NCI-H345 (cell line): ENCODE measurements at places on chromosomes 3 and 15.

DNA sequence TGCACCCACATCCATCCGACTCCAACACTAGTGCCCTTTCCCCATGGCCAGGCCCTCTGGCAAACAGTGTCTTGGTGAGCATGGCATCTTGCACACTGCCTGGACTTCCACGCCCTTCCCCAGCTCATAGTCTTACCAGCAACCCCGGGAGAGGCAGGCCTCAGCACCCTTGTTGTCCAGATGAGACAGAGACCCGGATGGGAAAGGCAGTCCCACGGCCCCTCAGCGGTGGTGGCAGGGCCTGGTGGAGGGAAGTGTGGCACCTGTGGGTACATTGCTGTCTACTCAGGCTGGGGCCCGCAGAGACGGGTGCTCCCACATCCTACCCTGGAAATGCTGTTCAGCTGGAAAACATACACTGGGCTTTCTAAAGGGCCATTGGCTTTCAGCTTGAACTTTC is 28.4 kb downstream of the HDAC11 start:
- no peak for DNase-seq

- no peak for DNase-seq
These were observed 973.9 kb downstream of the FHIT start for GRCh38 chr3:60277361-60277800.

DNA sequence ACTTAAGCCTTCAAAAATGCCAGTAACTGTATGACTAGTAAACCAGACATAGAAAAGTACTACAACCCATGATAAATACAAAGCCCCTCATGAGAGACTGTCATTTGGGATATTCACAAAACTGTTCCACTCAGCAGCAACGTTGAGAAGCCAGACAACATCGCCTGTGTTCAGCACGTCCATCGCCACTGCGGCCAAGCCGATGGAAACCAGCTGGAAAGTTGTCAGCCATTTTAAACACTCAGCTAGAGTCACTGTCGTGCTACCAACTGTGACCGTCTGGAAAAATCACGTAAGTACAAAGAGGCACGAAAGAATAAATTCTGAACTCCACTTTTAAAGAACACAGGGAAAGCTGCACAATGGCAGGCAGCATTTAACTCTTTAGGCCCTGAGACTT is 340.7 kb upstream of the WNT5A start:
- DNase-seq = no peak

GRCh38 chr15:67144609-67145311 is 79.4 kb downstream of the SMAD3 start:
- DNase-seq = no peak

- DNase-seq = no peak
These were observed 420.4 kb downstream of the ROBO2 start for GRCh38 chr3:77460326-77460725.

GRCh38 chr3:115518100-115518852 is 105.0 kb upstream of the GAP43 start:
- no peak for DNase-seq

DNA sequence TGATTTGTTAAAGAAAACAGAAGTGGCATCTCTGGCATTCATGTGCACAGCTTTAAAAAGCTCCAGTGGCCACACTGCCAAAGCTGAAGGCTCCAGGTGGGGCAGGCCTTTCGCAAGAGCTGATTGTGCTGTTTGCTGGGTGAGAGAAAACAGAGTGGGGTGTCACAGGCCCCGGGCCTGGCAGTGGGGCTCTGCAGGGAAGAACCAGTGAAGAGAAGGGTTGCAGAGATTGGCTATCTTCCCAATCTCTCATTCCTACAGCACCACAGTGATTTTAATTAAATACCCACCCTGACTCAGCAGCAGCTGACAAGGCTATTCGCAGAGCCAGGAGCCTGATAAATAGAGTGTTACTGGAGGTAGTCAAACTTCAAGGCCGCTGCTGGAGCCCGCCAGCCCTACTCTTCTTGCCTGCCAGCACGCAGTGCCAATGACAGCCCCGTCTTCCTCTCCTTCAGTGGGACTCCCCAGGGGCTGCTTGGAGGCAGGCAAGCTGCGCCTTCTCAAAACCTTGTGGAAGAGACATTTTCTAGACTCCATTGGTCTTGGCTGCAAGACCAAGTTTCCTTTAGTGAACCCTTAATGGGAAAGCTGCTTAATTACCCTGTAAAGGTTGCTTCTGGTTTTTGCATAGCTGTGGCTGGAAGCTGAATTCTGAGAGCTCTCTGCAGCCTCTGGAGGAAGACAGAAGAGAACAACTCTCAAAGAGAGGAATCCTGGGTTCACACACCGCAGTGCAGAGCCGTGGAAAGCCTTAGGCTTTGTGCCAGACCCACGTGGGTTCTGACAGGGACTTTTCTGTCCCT is 225.8 kb upstream of the SLCO3A1 start:
- no peak for DNase-seq

DNA sequence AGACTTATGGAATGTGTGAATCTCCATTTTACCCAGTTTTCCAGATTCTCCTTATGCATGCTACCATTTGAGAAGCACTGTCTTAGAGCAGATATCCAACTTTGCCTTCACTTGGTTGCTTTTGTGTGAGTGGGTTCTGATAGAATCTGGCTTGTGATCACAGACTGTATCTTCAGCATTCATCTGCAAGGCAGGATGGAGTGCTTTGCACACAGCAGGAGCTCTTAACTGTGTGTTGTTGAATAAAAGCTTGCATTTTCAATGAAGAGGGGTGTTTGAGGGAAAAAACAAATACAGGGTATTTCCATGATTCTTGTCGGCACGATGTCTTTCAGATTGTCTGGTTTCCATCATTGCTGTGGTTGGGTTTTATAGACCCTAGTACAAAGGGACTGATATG is 24.4 kb downstream of the IL1RAP start:
- peak; percentile 15 for DNase-seq

DNA sequence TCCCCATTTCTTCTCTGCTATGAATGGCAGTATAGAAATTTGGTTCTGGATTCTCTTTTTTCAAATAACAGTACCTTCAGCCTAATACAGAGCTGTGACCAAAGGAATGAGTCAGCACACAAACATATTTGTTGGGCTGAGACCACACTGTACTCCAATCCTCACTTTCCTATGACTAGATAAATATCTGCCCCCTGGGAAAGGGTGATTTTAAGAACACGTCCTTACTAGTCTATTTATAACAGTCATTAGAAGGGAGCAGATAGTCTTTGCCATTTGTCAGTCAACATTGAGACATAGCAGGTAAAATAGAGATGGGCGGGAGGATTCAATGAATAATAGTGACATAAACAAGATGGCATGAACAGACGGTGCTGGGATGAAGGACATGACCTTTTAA is 461.3 kb downstream of the MCTP2 start:
- no peak for DNase-seq

DNA sequence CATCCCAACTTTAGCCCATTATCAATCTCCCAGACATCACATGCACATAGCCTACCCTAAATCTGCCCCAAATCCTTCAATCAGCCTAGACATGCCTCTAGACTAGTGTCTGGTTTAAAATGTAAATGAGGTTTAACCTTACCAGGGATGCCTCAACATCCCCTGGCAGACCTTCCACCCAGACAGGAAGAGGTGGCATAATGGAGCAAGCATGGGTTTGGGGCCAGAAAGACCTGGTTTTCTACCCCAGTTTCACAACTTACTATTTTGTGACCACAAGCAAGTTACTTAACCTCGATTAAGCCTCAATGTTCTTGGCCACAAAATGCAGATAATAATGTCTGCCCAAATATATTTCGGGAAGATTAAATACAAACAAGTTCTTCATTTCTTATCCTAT is 28.3 kb upstream of the THBS1 start:
- no peak for DNase-seq

GRCh38 chr3:64650096-64650622 is 37.6 kb downstream of the ADAMTS9 start:
- peak; percentile 21 for DNase-seq

GRCh38 chr15:78050826-78051225 is 26.7 kb downstream of the TBC1D2B start:
- no peak for DNase-seq

- no peak for DNase-seq
These were observed 372.1 kb upstream of the ARHGEF26 start for GRCh38 chr3:153749070-153749610.

DNA sequence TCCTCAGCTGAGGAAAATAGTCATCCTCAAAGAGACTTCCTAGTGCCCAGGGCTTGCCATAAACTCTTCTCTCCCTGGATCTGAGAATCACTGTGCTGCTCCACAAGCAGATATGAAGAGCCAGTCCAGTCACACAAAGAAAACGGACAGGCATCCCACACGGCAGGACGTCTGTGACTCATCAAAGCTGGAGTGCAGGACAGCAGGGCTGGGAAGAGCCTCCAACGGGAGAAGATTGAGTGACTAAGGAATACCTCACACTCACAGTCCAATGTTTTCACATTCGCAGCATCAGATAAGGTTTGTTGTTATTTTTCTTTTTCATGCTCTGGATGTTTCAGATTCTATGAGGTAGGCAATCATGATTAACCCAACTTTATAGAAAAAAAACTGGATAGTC is 57.8 kb downstream of the NEK10 start:
- no peak for DNase-seq

DNA sequence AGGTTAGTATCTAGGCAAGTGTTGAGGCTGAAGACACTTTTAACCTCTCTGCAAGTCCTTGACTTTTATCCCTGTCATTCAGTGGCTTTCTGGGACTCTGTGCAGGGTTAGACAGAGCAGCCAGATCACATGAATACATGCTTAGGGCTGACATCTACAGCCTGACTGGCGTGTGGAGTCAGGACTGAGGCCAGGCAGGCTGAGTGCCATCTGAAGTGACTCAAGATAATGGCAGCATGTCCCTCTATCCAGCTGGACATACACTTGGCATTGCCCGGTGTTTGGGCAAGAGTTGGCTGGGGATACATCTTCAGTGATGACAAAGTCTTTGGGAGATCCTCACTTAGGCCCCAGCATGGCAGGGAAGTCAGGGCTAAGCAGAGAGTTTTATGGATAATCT is 22.4 kb downstream of the DUOX2 start:
- DNase-seq = no peak

DNA sequence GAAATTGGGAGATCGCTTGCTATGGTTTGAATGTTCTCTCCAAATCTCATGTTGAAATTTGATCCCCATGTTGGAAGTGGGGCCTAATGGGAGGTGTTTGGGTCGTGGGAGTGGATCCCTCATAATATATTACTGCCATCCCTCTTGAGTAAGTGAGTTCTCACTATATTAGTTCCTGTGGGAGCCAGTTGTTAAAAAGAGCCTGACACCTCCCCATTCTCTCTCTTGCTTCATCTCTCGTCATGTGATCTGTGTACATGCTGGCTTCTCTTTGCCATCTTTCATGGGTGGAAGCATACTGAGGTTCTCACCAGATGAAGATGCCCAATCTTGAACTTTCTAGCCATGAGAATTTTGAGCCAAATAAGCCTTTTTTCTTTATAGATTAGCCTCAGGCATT is 43.0 kb upstream of the IL20RB start:
- no peak for DNase-seq

DNA sequence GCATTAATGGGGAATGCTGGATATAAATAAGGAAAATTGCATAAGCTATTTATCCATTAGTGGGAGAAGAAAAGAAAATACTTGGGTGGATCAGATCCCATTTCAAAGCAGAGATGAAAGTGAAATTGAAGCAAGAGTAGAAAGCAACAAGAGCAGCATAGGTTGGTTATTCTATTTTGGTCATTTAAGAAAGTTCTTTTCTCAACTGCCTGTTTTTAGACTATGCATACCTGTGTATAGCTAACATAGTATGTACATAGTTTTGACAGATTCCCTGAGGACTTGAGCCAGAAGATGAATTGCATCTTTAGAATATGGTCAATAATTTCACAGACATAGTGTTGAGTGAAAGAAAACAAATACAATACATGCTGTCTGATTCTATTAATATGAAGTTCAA is 29.0 kb upstream of the DENND4A start:
- no peak for DNase-seq

- DNase-seq = no peak
These were observed 553.7 kb downstream of the TUSC7 start for GRCh38 chr3:117263270-117263669.

DNA sequence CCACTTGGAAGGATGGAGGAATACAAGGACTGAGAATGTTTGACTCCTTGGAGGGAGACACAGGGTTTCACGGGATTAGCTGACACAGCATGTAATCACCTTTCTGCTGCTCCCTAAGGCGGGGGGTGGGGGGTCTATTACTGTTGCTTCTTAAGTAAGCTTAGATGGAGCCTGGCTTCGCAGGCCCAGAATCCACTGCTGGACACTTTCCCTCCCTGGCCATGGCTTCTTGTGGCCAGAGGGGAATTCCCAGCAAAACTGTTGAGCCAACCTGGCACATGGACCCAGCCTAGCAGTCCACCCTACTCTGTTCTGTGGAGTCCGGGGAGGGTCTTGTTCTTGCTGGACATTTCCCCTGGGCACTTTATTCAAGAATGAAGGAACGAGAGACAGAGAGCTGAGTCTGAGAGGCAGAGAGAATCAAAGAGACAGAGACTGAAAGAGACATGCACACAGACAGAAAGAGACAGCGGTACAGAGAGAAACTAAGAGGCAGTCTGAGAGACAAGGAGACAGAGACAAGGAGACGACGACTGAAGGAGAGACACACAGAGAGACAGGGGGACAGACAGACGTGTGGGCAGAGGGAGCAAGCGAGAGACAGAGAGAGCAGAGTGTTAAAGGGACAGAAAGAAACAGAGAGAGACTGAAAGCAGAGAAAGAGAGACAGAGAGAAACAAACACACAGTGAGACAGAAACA is 55.6 kb upstream of the DLG1 start:
- DNase-seq = no peak

GRCh38 chr3:7204848-7205156 is 343.9 kb downstream of the GRM7 start:
- DNase-seq = no peak

- no peak for DNase-seq
These were observed 264.3 kb upstream of the LRTM1 start for GRCh38 chr3:55191911-55192775.

DNA sequence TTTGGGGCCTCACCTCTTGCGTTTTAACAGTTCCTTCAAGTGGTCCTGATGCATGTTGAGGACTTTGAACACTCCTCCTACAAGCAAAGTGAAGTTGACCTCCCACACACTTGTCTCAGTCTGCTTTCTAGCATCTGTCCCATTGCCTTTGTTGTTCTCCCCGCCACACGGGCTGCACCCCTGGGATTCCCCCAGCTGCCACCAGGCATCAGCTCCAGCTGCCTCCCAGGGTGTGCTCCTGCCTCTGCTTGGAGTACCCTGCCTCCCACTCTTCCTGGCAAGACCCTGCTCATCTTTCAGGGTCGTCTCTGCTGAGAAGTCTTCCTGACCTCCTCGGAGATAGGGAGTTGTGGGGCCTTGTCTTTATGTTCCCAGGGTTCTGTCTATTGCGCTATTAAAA is 52.2 kb downstream of the IGF1R start:
- no peak for DNase-seq

- DNase-seq = no peak
These were observed 355.3 kb upstream of the SLCO3A1 start for GRCh38 chr15:91498046-91498748.

DNA sequence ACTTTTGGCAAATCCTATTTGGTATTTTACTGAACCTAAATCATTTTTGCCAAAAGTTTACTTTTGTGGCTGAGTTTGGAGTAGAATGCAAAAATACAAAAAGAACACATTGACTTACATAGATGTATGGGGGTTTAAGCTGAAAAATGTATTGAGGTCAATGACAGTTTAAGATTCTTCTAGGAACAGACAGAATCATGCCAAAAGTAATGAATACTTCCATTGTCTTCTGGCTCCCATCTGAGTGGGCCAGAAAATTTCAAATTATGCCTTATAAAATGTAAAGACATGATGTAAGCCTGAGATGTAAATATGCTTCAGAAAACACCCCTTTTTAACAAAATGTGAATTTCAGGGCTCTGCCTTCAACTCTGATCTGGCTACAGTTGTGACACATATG is 375.1 kb upstream of the DPH6 start:
- DNase-seq = no peak
